ENCODE measurements at places on chromosomes 3 and 15.

DNA sequence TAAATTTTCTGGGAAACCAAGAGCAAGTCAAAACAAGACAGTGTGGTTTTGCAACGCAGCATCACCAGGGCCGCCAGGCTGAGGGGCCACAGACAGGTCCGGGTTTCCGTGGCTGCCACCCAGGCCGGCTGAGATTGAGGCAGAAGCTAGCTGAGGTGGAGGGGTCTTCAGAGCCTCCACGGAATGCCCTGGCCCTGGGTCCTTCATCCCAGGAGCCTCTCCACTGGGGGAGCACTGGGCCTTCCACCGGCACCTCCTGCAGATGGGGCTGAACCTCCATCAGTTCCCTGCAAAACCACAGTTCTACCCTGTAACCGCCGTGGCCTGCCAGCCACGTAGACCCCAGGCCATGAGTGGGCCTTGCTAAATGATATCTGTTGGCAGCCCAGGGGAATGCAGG, 152.7 kb downstream of the CHSY1 start:
- DNase-seq, result no peak

DNA sequence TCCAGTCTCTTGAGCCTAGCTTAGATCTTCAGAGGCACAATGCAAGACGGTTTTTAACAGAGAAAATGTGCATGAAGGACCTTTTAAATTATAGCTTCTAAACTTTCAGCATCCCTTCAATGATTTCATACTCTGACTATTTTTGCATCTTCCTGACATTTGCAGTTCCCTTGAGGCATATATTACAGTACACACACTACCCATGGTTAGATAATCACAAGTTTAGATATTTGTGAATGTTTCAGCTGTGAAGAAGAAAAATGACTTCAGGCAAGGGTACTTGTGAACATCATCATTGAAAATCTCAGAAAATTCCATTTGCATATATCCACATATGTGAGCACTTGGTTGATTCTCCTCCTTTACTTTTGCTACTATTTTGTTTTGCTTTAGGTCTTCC, 341.5 kb downstream of the ROBO2 start:
- DNase-seq, result no peak

DNA sequence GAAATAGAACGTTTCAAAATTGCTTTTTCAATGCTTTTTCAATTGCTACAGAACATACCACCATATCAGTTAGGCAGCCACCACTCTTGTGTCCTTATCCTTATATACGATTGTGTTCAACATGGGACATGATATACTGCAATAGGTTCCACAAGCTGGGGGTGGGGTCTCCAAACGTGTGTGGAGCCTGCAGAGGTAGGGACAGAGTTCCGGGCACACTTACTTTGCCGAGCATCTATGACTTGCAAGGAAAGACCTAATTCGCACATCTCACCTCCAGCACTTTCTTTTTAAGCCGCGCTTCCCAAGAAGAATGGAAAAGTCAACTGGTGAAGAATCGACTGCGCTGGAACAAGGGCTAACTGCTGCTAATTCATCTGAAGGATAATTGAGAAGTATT, 39.6 kb upstream of the SFMBT1 start:
- DNase-seq, result no peak

- no peak for DNase-seq
Observed at GRCh38 chr3:54622678-54623077, 305.2 kb downstream of the LRTM1 start.

GRCh38 chr3:37484884-37485559, 310.6 kb upstream of the LRRFIP2 start:
- no peak for DNase-seq

DNA sequence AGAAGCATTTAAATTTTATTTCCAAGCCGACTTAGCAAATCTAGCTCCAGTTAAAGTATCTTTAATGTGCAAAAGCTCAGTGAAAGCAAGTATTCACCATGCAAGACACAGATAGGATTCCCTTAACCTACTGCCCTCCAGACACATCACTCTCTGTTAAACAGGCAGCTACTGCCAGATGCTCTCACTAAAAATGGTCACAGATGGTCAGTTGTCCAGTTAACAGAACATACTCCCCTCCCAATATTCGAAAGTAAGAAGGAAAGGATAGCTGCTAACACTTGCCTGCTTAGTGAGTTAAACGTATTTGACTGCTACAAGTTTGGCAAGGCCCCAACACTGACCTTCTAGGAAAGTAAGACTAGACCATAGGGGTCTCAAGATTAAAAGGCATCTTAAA, 73.7 kb downstream of the PRTG start:
- DNase-seq, result no peak

GRCh38 chr3:150734795-150735119, 28.2 kb downstream of the SIAH2 start:
- no peak for DNase-seq

DNA sequence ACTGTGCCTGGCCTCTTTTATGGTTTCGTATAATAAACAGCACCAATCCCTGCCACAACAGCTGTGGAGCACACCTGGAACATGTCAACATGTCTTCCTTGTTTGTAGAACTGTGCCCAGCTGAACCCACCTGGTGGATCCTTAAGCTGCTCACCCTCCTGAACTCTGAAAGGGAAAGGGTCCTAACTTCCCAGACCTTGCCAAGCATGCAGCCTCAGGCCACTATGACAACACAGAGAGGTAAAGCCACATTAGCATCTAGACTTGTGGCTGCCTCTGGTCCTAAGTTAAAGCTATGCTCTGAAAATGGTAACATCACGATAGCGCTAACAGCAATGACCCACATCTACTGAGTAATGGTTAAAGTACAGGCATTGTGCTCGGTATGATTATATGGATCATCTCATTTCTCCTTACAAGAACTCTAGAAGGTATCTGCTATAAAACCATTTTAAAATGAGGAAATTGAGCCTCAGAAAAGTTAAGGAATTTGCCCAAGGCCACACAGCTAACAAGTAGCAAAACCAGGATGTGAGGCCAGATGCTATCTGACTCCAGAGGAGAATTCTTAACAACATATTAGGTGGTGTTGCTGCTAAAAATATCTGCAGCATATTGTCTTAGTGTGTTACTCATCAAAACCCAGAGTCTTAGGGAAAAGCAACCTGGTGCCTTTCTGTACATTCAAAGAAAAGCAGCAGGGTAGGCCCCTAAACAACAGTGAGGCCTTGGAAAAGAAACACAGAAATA, 23.1 kb upstream of the HERC1 start:
- peak; percentile 40 for DNase-seq

GRCh38 chr3:57464801-57465200, 79.3 kb downstream of the DNAH12 start:
- DNase-seq, result peak; percentile 3

GRCh38 chr15:100653608-100654007, 51.2 kb downstream of the ASB7 start:
- no peak for DNase-seq

- no peak for DNase-seq
Observed at GRCh38 chr15:84892786-84893307, 8.4 kb downstream of the SLC28A1 start.

DNA sequence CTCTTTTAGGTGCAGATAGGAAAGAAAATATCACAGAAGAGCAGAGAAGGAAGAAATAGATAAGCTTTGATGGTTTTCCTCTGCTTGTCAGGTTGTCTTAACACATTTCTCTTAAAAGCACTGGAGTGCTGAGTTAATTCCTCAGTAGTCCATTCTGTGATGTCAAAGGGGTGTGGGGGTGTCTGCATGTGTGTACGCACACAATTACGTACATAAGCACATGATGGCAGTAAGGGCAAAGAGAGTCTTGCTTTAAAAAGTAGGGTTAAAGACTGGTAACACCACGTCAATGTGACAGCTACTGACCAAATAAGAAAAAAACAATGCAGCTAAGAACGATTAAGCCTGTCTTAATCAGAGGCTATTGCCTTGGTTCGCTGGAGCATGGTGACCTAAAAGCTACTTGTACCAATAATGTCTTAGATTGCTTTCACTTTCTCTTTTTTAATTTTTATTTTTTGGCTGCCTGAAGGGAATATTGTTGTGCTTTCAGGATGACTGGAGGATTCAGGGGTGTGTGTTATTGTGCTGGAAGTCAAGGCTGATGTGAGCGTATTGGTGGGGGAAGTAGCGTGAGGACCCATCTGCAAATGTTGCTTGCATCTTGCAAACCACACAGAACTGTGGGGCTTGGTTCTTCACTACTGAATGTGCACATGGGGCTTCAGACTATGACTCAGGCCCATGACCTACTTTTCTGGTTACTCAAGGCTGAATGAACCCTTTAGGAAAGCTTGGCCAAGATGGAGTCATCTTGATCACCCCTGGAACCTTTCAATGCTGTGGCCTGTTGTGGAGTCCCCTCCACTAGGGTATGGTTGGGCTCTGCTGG, 417.8 kb upstream of the TPM1 start:
- peak; percentile 87 for DNase-seq

DNA sequence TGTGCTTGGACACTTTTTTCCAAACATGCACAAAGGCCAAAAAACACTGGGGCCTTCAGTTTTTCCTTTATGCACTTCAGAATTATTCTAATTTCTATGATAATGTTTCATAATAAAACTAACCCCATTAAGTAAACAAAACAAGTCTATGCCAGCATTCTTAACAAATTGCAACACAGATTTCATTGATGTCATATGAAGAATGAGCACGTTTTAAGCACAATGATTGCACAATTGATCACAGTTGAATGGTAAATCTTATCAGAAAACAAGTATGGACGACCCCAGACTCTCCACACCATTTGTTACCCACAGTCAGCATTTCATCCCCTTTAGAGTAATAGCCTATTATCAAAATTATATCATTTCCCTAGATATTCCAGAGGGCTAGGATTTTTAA, 46.7 kb upstream of the PROK2 start:
- no peak for DNase-seq

GRCh38 chr3:64295594-64295993, 70.3 kb upstream of the PRICKLE2 start:
- peak; percentile 82 for DNase-seq

- no peak for DNase-seq
Observed at GRCh38 chr15:36694574-36694973, 115.1 kb downstream of the CDIN1 start.

GRCh38 chr3:3919316-3919715, 120.1 kb downstream of the LRRN1 start:
- DNase-seq, result no peak

- DNase-seq, result no peak
Observed at GRCh38 chr3:82960379-82960778, 1198.9 kb upstream of the GBE1 start.

- DNase-seq, result no peak
Observed at GRCh38 chr15:50057905-50058639, 61.0 kb downstream of the ATP8B4 start.

DNA sequence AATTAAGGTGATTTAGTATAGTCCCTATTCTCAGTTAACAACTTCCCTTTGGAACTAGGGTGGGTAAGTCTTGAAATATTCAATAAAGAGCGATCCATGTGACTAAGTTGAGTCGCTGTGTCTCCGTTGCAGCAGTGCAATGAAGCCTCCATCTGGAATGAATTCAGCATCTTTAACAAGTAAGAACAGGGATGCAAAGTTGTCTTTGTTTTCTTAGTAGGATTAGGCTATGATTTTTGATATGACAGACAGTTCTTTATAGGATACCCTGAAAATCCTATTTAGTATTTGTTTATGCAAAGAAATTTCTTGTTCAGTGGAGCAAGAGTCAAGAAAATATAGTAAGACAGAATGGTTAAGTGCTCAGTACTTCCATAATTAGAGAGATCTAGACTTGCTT, 52.7 kb downstream of the RBMS3 start:
- peak; percentile 62 for DNase-seq
